ENCODE measurements at places on chromosomes 2 and 18.
A peak's percentile ranks its signal among the peaks of the same experiment; 100 is the strongest.

DNA sequence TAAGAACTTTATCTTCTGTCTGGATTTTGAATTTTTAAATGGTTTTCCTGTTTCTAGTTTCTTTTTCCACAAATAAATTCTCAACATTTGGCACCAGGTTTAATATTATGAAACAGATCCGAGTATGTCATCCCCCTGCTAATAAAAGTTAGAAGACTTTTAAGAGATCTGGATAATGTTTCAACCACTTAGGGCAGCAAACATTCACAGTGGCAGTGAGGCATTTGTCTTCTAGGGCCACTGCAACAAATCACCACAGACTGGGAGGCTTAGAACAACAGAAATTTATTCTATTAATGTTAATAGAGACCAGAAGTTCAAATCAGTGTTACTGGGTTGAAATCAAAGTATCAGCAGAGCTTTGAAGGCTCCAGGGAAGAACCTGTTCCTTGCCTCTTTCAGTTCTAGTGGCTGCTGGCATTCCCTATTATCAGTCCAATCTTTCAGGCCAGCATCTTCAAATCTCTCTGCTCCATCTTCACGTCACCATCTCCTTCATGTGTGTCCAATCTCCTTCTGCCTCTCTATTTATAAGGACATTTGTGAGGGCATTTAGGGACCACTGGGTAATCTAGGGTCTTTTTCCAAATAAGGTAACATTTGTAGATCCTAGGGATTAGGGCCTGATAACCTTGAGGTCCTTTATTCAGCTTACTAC lies 23.4 kb downstream of the ACSL3 start:
- DNase-seq: no peak

- no peak for DNase-seq
Measured at GRCh38 chr2:3487432-3487831, 31.9 kb downstream of the ADI1 start.

- peak; percentile 94 for DNase-seq
Measured at GRCh38 chr18:26863122-26863879, 2.2 kb downstream of the AQP4 start.

DNA sequence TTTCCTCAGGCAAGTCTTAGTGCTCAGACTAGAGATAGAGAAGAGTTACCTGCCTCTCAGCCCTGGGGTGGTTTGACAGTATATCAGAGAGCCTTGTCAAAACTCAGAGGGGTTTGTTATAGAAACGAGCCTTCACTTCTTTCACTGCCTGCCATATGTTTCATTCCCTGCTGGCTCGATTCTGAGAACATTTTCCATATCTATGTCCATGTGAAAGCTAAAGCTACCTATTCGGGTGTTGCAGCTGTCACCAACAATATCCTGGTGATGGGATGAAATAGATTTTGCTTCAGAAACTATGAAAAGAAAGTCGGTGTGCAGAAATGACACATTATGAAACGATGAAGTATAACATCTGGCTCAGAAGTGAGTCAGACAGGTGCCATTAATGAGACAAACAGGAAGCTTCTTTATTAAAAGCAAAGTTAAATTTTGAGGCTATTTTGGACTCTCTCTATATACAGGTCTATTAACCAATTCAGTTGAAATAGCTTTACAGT lies 56.1 kb upstream of the TANK start:
- no peak for DNase-seq

GRCh38 chr2:70964596-70965386 lies 13.6 kb upstream of the ANKRD53 start:
- no peak for DNase-seq

DNA sequence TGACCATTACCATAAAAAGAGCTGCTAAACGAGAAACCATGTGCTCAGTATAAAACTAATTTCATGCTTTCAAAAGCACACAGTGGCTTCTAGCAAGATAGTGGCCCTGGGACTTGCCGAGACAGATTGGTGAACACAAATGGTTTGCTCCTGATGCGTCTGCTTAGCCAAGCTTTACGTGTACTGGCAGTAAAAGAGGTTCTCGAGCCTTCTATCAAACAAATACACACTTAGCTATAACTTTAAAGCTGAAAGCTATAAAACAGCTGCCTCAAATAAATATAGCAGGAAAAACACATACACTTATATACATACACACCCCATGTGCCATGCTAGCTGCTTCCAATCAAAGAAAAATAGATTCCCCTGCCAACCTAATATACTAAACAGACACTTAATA lies 117.0 kb downstream of the ZNF385B start:
- DNase-seq: no peak

GRCh38 chr2:175103191-175103590 lies 64.8 kb downstream of the ATF2 start:
- DNase-seq: no peak

- DNase-seq: no peak
Measured at GRCh38 chr2:172232708-172233396, 130.2 kb upstream of the DLX2 start.

DNA sequence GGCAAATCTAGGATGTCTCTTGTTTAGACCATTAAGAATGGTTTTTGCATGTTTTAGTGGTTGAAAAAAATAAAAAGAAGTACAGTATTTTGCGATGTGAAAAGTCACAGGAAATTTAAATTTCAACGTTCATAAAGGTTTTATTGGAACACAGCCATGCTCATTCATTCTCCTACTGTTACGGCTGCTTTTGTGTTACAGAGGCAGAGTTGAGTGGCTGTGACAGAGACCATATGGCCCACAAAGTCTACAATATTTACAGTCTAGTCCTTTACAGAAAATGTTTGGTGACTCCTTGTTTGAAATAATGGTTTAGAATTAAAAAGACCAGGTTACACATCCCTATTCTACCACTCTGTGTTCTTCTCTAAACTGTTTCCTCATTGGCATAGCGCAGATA lies 48.1 kb downstream of the MYOM1 start:
- no peak for DNase-seq

- peak; percentile 93 for DNase-seq
Measured at GRCh38 chr2:237572021-237572741, 5.8 kb downstream of the PRLH start.

DNA sequence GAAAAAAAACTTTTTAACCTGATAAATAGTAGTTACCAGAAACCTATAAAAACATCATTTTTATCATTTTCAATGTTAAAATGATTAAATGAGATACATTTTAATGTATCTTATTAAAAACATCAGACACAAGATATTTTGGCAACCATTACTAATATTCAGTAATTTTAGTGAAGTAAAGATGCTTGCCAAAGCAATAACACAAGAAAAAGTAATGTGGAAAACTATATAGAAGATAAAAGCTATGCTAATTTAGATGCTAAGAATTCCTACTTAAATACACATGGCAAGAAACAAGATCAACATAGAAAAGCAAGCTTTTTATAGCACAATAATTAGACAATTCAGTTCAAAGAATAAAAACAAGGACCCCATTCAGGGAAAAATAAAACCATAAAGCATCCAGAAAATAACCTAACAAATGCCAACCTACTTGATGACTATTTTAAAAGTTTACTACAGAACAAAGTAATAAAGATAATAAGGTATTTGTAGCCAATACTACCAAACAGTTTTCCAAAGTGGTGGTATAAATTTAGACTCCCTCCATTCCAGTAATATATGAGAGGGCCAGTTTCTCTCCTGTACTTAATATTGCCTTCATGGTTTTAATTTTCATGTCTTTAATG lies 489.5 kb downstream of the CDH2 start:
- no peak for DNase-seq

- no peak for DNase-seq
Measured at GRCh38 chr18:60245096-60245495, 127.5 kb downstream of the MC4R start.

DNA sequence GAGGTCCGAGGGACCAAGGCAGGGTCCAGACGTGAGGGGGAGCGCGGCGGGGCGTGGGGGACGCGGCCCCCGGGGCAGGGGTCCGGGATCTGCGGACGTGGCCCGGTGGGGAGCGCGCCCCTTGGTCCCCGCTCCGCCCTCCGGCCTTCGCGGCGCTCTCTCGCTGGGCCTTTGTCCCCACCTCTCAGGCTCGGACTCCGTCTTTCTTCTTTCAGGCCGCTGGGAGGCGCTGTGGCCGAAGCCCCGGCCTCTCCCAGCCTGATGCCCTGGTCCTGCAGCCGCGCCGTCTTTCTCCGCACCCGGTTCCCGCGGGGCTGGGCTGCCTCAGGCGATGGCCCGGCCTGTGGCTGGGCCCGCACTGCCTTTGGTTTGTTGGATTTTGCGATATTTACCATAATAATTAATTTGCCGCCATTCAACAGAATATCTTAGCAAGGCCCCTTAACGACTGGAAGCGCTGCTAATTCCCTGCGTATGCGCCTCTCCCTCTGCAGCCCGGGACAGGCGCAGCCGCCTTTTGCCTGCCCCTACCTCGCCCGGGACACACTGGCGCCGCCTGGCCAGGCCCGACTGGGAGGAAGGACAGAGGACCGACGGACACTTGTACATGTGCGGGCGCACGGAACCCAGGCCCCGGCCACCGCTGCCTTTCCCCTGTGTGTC lies 10.8 kb downstream of the SIX3 start:
- peak; percentile 90 for DNase-seq

DNA sequence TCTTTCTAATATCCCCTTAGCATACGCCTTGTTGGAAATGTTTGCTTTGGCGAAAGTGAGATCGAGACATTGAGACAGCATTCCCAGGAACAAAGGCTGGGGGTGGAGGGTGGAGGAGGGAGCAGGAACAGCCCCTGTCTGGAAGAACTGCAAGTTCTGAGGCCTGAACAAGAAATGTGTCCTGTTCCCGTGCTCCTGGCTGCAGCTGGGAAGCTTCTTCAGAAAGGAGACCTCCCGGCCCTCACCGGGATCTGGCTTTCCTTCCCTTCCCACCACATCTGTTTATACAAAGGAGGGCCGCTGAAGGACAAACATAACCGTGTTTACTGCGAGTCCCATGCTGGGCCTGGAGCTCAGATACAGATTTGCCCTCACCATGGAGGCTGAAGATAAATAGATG lies 35.9 kb downstream of the AFF3 start:
- DNase-seq: no peak

GRCh38 chr2:155846259-155846658 lies 486.3 kb downstream of the NR4A2 start:
- no peak for DNase-seq

- DNase-seq: no peak
Measured at GRCh38 chr18:73715210-73715670, 432.4 kb downstream of the FBXO15 start.

DNA sequence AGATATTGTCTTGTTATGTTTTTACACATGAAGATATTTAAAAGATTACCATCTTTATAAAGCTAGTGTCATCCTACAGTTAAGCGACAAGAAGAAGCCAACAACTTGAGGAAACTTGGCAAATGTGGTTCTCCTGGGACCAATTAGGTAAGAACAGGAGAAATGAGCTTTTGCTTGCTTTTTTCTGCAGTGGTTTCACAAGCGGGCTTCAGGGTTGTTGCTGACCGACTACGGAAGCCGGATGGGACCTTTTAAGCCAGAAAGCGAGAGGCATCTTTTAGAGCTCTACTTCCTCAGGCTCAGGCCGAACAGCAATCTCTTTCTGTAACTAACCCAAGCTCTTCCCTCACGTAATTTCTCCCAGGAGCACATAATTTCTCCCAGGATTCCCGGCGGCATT lies 256.5 kb downstream of the CNTNAP5 start:
- no peak for DNase-seq

- no peak for DNase-seq
Measured at GRCh38 chr2:157473581-157473980, 29.7 kb upstream of the CYTIP start.

- no peak for DNase-seq
Measured at GRCh38 chr18:11136241-11136640, 13.1 kb downstream of the PIEZO2 start.

GRCh38 chr2:197885587-197885986 lies 81.2 kb downstream of the PLCL1 start:
- no peak for DNase-seq

- DNase-seq: no peak
Measured at GRCh38 chr18:39635966-39636365, 2070.4 kb upstream of the CELF4 start.

DNA sequence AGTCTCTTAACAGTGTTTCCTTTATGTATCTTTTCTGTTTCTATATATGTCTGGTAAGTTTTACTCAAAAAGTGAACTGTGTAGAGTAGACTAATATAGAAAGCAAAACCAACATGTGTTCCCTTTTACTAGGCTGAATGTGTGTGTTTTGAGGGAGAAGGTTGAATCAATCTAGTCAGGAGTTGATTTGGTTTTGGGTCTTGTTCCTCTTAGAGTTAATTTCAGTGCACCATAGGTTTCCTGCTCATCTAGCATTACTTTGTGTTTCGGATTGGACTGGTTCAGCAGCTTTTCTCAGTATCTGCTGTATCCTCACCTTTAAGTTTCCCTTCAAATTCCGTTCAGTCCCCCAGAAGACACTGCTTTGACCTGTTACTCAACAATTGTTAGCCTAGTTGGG lies 52.0 kb upstream of the TRIM43 start:
- no peak for DNase-seq

- DNase-seq: no peak
Measured at GRCh38 chr2:53655256-53655655, 112.3 kb upstream of the CHAC2 start.

- DNase-seq: no peak
Measured at GRCh38 chr2:151908204-151908882, 80.1 kb upstream of the ARL5A start.

DNA sequence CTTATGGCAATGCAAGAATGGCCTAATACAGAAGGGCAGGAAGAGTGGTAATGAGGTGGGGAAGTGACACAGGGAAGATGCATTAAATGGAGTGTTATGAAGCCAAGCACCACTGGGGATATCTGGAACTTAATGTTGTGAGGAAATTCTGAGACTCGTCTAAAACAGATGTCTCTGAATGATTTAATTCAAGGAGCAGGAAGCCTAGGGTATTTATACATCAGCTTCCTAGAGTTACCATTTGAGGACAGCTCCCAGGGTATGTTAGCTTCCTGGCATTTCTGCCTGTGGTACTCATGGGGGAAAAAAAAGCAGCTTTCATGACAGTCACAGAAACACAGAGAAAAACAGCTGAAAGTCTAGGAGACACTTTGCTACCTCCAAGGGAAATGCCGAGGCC lies 989.5 kb downstream of the CBLN2 start:
- no peak for DNase-seq
